ENCODE measurements at places on chromosomes 3 and 15.

GRCh38 chr15:77909182-77909940, 168.2 kb downstream of the TBC1D2B start:
- H3K4me3 ChIP-seq = no peak overlapping the region
- H3K4me1 ChIP-seq = no peaks in the 10 kb centered on the region
- no peak for DNase-seq
- H3K36me3 ChIP-seq = no peaks in the 10 kb centered on the region

DNA sequence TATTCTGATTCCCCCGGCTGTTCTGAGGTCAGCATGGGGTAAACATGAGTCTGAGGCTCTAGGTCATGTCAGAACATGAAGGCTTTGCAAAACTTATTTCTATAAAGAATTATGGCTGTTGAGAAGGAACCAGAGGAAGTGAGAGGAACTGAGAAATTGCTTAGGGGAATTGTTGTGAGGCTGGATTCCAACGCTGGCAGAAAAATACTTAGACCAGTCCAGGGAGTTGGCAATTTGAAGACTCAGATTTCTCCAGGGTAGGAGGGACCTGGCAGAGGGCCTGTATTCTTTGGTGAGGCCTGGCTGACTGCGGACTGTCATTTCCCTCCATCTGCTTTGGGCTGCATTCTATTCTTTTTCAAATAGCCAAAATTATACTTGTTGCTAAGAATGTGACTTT, 155.5 kb downstream of the PLD1 start:
- H3K36me3 ChIP-seq = no peaks in the 10 kb centered on the region
- H3K27ac ChIP-seq = no peak overlapping the region
- DNase-seq = no peak
- peaks cover 8% of the 10 kb centered on the region for H3K27me3 ChIP-seq
- no peak overlapping the region for H3K4me3 ChIP-seq
- no peaks in the 10 kb centered on the region for H3K4me1 ChIP-seq

GRCh38 chr15:100809587-100809986, 70.0 kb upstream of the ALDH1A3 start:
- H3K27me3 ChIP-seq = peaks cover 1% of the 10 kb centered on the region
- H3K36me3 ChIP-seq = no peaks in the 10 kb centered on the region
- peaks cover 2% of the 10 kb centered on the region for H3K4me1 ChIP-seq
- H3K27ac ChIP-seq = no peak overlapping the region

GRCh38 chr3:130522399-130522798, 5.4 kb downstream of the COL6A6 start:
- DNase-seq = no peak
- no peaks in the 10 kb centered on the region for H3K36me3 ChIP-seq
- no peak overlapping the region for H3K27ac ChIP-seq
- no peak overlapping the region for H3K4me3 ChIP-seq

DNA sequence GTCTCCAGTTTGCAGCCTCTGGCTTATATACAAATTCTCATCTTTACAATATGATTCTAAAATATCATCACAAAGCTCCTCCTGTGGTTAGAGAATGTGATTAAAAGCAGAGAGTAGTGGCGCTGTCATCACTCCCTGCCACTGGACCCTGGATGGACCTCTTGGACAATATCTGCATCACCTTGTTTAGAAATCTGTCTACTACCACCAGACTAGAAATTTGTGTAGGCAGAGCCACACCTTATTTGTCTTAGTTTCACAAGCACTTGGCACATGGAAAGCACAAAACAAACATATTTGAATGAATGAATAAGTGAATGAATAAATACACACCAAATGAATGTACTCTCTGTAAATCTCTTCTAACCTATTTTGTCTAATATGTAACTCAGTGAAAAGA, 68.1 kb downstream of the IMPG2 start:
- no peaks in the 10 kb centered on the region for H3K27me3 ChIP-seq
- no peak for DNase-seq
- no peak overlapping the region for H3K4me3 ChIP-seq
- H3K4me1 ChIP-seq = no peaks in the 10 kb centered on the region
- no peak overlapping the region for H3K27ac ChIP-seq

- H3K27ac ChIP-seq = no peak overlapping the region
- H3K4me1 ChIP-seq = peaks cover 33% of the 10 kb centered on the region
- DNase-seq = no peak
- H3K4me3 ChIP-seq = no peak overlapping the region
- H3K36me3 ChIP-seq = no peaks in the 10 kb centered on the region
- H3K27me3 ChIP-seq = no peaks in the 10 kb centered on the region
These were observed 10.0 kb upstream of the UTS2B start for GRCh38 chr3:191340351-191340750.

GRCh38 chr3:156594219-156594683, 39.3 kb upstream of the SSR3 start:
- H3K4me3 ChIP-seq = no peak overlapping the region
- no peak for DNase-seq
- H3K4me1 ChIP-seq = peaks cover 8% of the 10 kb centered on the region
- H3K27me3 ChIP-seq = peaks cover 37% of the 10 kb centered on the region

DNA sequence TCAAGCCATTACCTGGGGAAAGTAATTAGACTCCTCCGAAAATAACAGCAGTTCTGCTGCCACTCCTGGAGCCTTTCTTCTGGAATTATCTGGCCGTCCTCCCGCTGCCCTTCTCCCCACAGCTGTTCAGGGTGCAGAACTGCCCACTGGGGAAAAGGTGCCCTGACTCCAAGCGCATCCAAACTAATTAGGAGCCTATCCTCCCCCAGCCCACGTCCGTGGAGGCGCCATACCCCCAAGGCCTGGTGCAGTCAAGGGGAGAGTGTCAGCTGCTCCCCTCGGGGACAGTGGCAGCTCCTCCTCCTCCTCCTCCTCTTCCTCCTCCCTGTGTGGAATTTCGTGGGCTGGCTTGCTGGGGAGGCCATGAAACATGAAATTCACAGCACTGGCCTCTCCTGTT, 177.2 kb downstream of the XXYLT1 start:
- no peaks in the 10 kb centered on the region for H3K4me1 ChIP-seq
- no peak overlapping the region for H3K4me3 ChIP-seq
- peaks cover 5% of the 10 kb centered on the region for H3K27me3 ChIP-seq
- H3K27ac ChIP-seq = no peak overlapping the region
- H3K36me3 ChIP-seq = no peaks in the 10 kb centered on the region

GRCh38 chr3:15157441-15157840, 48.6 kb upstream of the CAPN7 start:
- peaks cover 38% of the 10 kb centered on the region for H3K27me3 ChIP-seq
- H3K4me1 ChIP-seq = peaks cover 6% of the 10 kb centered on the region
- no peak for DNase-seq
- H3K27ac ChIP-seq = no peak overlapping the region
- no peak overlapping the region for H3K4me3 ChIP-seq

- H3K36me3 ChIP-seq = no peaks in the 10 kb centered on the region
- H3K4me1 ChIP-seq = peaks cover 13% of the 10 kb centered on the region
- no peaks in the 10 kb centered on the region for H3K27me3 ChIP-seq
- H3K4me3 ChIP-seq = no peak overlapping the region
- DNase-seq = no peak
These were observed 25.7 kb downstream of the EEFSEC start for GRCh38 chr3:128178782-128179483.

GRCh38 chr3:150729682-150730360, 26.1 kb upstream of the ERICH6 start:
- H3K27me3 ChIP-seq = no peaks in the 10 kb centered on the region
- H3K27ac ChIP-seq = no peak overlapping the region
- peaks cover 21% of the 10 kb centered on the region for H3K4me1 ChIP-seq
- peaks cover 5% of the 10 kb centered on the region for H3K36me3 ChIP-seq
- no peak overlapping the region for H3K4me3 ChIP-seq
- DNase-seq = no peak

GRCh38 chr15:70528270-70528706, 235.1 kb downstream of the UACA start:
- peaks cover 29% of the 10 kb centered on the region for H3K4me1 ChIP-seq
- DNase-seq = peak; percentile 70
- peak overlapping the region; percentile 53 for H3K27ac ChIP-seq
- H3K27me3 ChIP-seq = peaks cover 8% of the 10 kb centered on the region
- peak overlapping the region; percentile 46 for H3K4me3 ChIP-seq

DNA sequence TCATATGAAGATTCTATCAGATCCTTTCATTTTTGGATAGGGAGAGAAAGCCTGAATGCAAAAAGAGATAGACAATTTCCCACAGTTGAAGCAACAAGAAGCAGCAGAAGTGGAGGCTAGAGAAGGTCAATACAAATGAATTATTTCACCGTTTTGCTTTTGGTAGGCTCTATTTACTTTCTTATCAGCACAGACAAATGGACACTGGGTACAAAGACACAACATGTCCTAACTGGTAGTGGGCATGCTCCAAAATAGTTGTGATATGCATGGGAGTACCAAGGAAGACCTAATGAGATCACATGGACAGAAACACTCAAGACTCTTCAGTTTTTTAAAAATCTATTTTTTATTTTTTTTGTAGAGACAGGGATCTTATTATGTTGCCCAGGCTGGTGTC, 99.4 kb downstream of the XRN1 start:
- H3K27me3 ChIP-seq = no peaks in the 10 kb centered on the region
- no peak overlapping the region for H3K27ac ChIP-seq
- no peaks in the 10 kb centered on the region for H3K4me1 ChIP-seq
- no peak for DNase-seq

- no peak overlapping the region for H3K4me3 ChIP-seq
- no peak overlapping the region for H3K27ac ChIP-seq
- H3K4me1 ChIP-seq = no peaks in the 10 kb centered on the region
- no peak for DNase-seq
- H3K36me3 ChIP-seq = no peaks in the 10 kb centered on the region
These were observed 78.7 kb downstream of the CRYGS start for GRCh38 chr3:186465508-186465907.

DNA sequence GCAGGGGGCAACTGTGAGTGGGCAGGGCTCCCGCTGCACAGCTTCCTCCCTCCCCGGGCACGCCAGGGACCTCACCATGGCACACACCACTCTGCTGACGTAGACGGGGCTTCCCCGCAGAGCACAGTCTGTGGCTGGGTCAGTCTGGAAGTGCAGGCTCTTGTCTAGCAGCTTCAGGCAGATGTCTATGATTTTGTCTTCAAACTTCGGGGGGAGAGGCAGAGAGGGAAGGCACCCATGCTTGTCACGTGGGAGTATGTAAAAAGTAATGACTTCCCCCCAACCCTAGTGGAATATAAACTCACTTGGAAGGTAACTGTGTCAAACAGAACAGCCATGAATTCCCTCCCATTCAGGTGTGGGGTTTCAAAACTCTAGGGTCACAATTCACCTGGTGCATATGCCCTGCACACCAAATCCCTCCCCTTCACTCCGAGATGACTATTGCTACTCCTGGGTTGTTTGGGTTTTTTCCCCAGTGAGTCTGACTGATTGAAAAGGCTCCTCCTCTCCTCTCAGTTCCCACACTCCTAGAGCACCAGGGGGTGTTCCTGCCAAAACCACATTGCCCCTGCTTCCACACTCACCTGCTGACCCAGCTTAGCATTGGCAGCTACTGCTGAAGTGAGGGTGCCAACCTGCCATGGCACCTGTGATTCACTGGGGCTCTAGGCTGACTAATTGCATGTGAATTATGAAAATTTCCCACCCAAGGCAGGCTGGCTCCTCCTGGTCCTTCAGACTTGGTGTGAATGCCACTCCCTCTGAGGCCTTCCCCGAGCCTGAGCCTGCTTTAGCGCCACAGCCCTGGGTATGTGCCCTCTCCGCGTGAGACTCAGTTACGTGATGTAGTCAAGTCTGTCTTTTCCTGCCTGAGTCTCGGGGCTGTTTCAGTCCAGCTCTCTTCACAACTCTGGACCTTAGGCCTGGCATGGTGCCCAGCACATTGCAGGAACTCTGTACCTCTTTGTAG, 13.0 kb downstream of the TGM5 start:
- H3K27ac ChIP-seq = peak overlapping the region; percentile 25
- no peaks in the 10 kb centered on the region for H3K36me3 ChIP-seq
- no peak overlapping the region for H3K4me3 ChIP-seq
- peaks cover 3% of the 10 kb centered on the region for H3K27me3 ChIP-seq
- H3K4me1 ChIP-seq = peaks cover 48% of the 10 kb centered on the region

DNA sequence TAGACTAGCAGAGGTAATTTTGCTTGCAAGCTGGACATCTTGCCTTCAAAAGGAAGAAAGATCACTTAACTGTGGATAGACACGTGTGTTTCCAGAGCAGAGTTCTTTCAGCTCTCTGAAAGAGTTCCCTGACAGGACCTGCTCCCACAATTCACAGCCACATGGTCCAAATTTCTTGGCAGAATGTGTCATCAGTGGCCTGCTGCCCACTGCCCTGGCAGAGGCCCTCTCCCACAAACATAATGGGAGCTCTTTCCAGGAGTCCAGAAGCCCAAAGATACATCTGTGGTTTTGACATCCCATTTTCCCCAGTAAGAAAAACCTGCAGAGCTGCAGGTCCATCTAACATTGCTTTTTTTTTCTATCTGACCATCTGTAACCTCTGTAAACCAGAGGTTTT, 48.3 kb downstream of the SERPINI1 start:
- H3K27ac ChIP-seq = no peak overlapping the region
- no peak for DNase-seq
- no peak overlapping the region for H3K4me3 ChIP-seq
- H3K4me1 ChIP-seq = no peaks in the 10 kb centered on the region
